ENCODE measurements at places on chromosomes 2 and 18. TPM values are rescaled to one million over a fixed set of nuclear protein-coding genes. Genes with fewer than 3 reads are reported as not detected.

DNA sequence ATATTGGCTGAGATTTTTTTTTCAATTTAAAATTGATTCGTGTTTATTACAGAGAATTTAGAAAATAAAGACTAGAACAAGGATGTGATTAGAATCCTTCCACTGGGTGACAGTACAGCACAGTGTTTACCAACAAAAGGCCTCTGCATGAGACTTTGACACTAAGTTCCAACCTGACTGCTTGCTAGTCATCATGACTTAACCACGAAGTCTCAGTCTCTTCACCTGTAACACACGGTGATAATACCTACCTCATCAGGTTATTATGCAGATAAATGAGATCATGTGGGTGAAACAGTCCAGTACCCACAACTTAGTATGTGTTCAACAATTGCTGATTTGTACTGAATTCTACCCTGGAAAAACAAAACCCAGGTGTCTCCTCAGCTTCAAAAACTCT is 151.2 kb downstream of the STK39 start:
- no peak overlapping the region for H3K27ac ChIP-seq
- no peak for DNase-seq
- no peaks in the 10 kb centered on the region for H3K27me3 ChIP-seq
- H3K4me1 ChIP-seq, result no peaks in the 10 kb centered on the region
- no peak overlapping the region for H3K4me3 ChIP-seq

The G6PC2 gene
- total RNA-seq, result not detected

GRCh38 chr18:25313268-25313667 is 38.7 kb downstream of the ZNF521 start:
- H3K4me1 ChIP-seq, result no peaks in the 10 kb centered on the region
- no peaks in the 10 kb centered on the region for H3K27me3 ChIP-seq
- H3K4me3 ChIP-seq, result no peak overlapping the region
- H3K27ac ChIP-seq, result no peak overlapping the region

GRCh38 chr2:82879803-82880202 is 1579.3 kb downstream of the SUCLG1 start:
- H3K27me3 ChIP-seq, result no peaks in the 10 kb centered on the region
- no peaks in the 10 kb centered on the region for H3K4me1 ChIP-seq
- no peak overlapping the region for H3K27ac ChIP-seq

DNA sequence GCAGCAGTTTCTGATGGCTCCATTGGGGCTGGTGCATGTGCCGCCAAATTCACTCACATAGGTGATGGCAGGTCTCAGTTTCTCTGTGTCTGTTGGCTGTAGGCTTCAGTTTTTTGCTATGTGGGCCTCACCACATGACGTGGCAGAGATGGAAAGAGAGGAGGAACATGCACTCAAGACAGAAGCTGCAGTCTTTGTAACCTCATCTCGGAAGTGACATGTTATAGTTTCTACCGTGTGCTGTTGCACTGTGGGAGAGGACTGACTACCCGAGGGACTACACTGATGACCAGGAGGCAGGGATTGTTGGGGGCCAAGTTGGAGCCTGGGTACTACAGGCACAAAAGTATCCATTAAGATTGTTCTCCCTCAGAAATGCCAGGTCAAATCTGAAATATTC is 9.2 kb upstream of the CNRIP1 start:
- DNase-seq, result no peak
- H3K36me3 ChIP-seq, result no peaks in the 10 kb centered on the region

GRCh38 chr18:28151434-28151833 is 25.5 kb downstream of the CDH2 start:
- H3K27me3 ChIP-seq, result no peaks in the 10 kb centered on the region
- no peaks in the 10 kb centered on the region for H3K36me3 ChIP-seq
- H3K4me1 ChIP-seq, result no peaks in the 10 kb centered on the region
- H3K4me3 ChIP-seq, result no peak overlapping the region

DNA sequence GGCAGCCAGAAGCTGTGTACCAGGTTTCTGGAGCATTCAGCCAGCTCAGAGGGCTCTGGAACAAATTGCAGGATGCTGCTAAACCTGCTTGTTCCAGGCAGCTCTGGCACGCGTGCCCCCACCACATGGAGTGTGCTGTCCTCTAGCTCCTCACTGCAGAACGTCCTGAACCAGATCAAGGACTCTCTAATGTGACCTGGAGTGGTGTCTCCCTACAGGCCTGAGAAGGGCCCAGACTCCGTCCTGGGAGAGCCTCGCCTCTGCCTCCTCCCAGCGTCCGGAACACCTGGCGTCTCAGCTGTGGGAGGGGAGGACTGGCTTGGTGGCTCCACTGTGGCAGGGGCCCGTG is 115.6 kb upstream of the GPC1 start:
- no peak for DNase-seq
- no peak overlapping the region for H3K4me3 ChIP-seq
- H3K27ac ChIP-seq, result peak overlapping the region; percentile 18
- H3K4me1 ChIP-seq, result no peaks in the 10 kb centered on the region
- no peaks in the 10 kb centered on the region for H3K27me3 ChIP-seq

The ECEL1 gene
- 14.9 TPM for total RNA-seq

DNA sequence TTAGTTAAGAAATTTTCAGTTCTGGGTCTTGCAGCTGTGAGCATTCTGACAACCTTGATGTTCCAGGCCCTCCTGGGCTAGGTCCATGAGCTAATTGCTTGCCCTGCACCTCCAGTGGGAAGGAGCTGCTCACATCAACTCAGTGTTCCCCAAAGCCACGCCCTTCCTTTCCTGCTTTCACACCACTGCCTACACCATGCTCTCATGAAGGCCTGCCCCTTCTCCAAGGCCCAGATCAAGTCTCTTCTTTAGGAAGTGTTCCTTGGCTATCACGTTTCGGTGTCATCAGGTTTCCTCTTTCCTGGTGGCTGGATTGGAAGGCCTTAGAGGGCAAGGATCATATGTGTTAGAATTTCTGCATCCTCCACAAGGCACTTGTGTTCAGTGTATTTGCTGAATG is 18.8 kb downstream of the TMEM127 start:
- no peak overlapping the region for H3K4me3 ChIP-seq
- DNase-seq, result no peak
- no peaks in the 10 kb centered on the region for H3K27me3 ChIP-seq
- H3K27ac ChIP-seq, result no peak overlapping the region
- peaks cover 23% of the 10 kb centered on the region for H3K4me1 ChIP-seq

DNA sequence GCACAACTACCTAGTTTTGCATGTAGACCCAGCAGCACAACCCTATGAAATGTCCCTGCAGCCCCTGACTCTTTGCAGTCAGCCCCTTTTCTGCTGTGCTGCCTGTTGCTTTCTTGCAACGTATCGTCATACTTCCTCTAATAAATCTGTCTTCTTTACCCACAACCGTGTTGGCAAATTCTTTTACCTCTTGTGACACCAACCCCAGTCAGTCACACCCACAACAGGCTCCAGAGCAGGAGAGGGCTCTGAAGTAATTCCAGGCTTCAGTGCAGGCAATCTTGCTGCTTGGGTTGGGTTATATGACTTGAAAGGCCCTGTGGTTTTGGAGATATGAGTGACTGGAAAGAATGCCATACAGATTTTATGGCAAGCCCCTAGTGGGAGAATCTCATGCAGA is 79.1 kb upstream of the KCNH7 start:
- H3K36me3 ChIP-seq, result no peaks in the 10 kb centered on the region
- no peak overlapping the region for H3K27ac ChIP-seq
- no peaks in the 10 kb centered on the region for H3K27me3 ChIP-seq
- H3K4me1 ChIP-seq, result no peaks in the 10 kb centered on the region

DNA sequence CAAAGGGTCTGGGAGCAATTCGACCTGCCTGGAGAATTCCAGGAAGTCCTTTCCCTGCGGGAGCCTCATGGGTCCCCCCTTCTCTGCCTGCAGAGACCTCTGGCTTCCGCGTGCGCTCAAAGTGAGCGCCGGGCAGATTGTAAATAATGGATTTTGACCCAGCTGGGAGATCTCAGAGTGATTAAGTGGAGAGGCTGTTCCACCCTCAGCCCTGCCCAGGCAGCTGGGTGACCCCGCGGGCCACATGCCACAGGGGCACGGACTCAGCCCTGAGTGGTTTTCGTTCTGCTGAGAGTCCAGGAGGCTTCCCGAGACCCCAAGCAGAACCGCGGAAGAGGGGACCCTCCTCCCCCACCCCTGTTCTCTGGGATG is 1.2 kb downstream of the KCNG2 start:
- peak overlapping the region; percentile 50 for H3K4me3 ChIP-seq
- peaks cover 21% of the 10 kb centered on the region for H3K27me3 ChIP-seq
- DNase-seq, result no peak

- no peaks in the 10 kb centered on the region for H3K36me3 ChIP-seq
- peaks cover 18% of the 10 kb centered on the region for H3K4me1 ChIP-seq
- DNase-seq, result no peak
- H3K27me3 ChIP-seq, result peaks cover 56% of the 10 kb centered on the region
- H3K27ac ChIP-seq, result no peak within 1 kb of the TSS
Measured at GRCh38 chr2:222298311-222299150, at the start of gene PAX3. TSS of gene PAX3 (minus strand) at chr2:222298998. CDS start at chr2:222298615, 383 bp downstream.

DNA sequence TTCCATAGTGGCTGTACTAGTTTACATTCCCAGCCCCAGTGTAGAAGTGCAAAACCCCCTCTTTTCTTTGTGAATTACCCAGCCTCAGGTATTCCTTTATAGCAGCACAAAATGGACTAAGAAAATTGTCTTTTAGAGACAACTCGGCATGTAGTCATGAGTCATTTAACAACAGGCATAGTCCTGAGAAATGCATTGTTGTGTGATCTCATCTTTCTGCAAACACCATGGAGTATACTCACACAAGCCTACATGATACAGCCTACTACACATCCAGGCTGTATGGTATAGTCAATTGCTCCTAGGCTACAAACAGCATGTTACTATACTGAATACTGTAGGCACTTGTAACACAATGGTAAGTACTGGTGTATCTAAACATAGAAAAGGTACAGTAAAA is 44.4 kb upstream of the MBP start:
- no peaks in the 10 kb centered on the region for H3K27me3 ChIP-seq
- H3K27ac ChIP-seq, result no peak overlapping the region
- no peaks in the 10 kb centered on the region for H3K36me3 ChIP-seq
- no peak overlapping the region for H3K4me3 ChIP-seq
- no peak for DNase-seq
- H3K4me1 ChIP-seq, result no peaks in the 10 kb centered on the region

DNA sequence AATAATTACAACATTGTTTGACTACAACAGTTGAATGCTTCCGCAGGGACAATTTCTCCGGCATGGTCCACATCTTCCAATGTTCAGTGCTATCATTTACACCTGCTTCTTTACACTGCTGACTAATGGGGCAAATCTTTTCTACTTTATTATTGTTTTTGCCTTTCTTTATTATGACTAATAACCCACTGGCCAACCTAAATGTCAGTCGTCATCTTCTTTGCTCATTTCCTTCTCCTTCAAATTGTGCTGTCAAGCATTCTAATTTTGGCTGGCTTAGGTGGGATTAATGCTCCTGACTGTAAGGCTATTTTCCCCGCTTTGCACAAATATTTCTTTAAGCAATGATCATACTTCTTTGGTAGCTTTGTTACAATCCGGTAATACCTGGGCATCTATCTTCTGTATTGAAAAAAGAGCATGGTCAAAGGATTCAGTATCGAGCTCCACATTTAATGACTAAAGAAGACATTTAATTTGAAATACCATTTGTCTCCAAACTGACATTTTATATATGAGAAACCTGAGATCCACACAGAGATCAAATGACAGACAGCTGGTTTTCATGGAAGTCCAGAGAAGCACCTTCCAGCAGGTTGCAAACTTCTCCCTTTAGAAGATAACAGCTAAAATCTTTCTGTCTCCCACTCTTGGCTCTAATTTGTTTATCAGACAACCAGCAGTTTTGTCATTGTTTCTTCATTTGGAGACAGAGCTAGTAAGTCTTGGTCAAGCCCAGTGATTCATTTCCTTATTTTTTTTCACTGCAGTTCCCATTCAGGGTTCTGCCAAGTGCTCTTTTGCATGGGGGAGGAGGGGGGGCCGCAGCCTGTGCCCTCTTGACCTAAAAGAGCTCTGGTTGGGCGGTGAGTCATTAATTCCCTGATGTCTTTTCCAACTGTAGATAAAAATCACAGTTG is 132.9 kb downstream of the SOCS6 start:
- H3K4me3 ChIP-seq, result no peak overlapping the region
- no peaks in the 10 kb centered on the region for H3K27me3 ChIP-seq
- peaks cover 3% of the 10 kb centered on the region for H3K4me1 ChIP-seq

DNA sequence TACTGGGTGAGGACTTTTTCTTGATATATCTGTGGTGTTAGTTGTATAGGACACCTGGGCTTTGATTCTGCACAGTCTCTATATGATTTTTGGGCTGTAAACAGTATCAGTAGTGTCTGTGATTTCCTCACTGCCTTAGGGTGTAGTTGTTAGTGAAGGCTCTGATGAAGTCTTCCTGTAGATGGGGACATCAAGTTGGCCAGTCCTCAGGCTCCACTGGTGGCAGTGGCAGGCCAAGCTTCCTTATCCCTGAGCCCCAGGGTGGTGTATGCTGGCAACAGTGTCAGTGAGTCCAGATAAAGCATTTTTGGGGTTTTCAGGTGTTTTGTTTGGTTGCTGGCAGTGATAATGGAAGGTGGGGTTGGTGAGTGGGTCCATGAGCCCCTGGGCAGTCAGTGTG is 961.4 kb downstream of the DSC3 start:
- H3K36me3 ChIP-seq, result no peaks in the 10 kb centered on the region
- no peak overlapping the region for H3K4me3 ChIP-seq
- no peaks in the 10 kb centered on the region for H3K4me1 ChIP-seq
- H3K27ac ChIP-seq, result no peak overlapping the region
- H3K27me3 ChIP-seq, result no peaks in the 10 kb centered on the region
- no peak for DNase-seq

The SERPINB11 gene
- total RNA-seq, result not detected

DNA sequence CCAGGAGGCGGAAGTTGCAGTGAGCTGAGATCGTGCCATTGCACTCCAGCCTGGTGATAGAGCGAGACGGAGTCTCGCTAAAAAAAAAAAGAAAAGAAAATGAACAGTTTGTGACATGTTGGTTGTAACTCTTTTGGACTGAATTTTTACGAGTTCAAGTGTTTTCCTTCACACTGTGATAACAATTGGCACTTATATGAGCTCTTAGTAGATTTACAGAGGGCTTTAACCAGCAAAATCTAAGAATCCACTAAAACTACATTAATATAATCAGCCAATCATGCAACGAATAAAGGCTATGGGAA is 2.1 kb upstream of the GEMIN6 start:
- no peaks in the 10 kb centered on the region for H3K4me1 ChIP-seq
- H3K27ac ChIP-seq, result no peak overlapping the region
- H3K36me3 ChIP-seq, result no peaks in the 10 kb centered on the region
- DNase-seq, result no peak
- H3K27me3 ChIP-seq, result no peaks in the 10 kb centered on the region
- H3K4me3 ChIP-seq, result no peak overlapping the region

DNA sequence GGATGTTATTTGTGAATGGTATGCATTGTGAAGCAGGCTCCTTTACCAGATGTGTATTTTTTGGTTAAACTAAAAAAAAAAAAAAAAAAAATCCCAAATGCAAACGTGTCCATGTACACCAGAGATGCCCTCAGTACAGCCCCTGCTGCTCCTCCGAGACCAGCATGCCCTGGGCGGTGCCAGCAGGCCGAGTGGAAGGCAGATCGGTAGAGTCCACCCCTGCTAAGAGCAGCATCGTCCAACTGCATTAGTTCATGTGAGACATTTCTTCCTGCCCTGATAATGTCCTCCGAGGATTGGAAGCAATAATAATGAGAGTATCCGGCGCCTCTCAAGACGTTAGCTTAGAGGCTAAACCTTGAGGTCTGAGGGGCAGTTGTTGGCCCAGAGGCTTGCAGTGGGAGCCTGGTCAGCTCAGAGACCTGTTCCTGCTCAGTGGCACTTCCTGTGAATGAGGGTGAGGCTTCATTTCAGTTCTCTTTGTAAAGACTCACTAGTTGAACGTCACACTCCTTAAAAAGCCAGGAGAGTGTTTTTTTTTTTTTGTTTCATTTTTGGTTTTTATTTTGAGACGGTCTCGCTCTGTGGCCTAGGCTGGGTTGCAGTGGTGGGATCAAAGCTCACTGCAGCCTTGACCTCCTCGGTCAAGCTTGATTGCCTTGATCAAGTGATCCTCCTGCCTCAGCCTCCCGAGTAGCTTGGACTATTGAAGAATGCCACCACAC is 5.6 kb downstream of the SLC66A3 start:
- H3K36me3 ChIP-seq, result no peaks in the 10 kb centered on the region
- H3K27me3 ChIP-seq, result no peaks in the 10 kb centered on the region
- peak; percentile 24 for DNase-seq
- H3K27ac ChIP-seq, result no peak overlapping the region
- no peak overlapping the region for H3K4me3 ChIP-seq

Measured in ascending aorta (tissue), 2 donors.